ENCODE measurements at places on chromosomes 7 and 10. TPM values are rescaled to one million over a fixed set of nuclear protein-coding genes. Genes with fewer than 3 reads are reported as not detected.

FAM170B gene
- not detected for polyA plus RNA-seq

STEAP2 gene
- polyA plus RNA-seq: 22.7 TPM

ADCY1 gene
- polyA plus RNA-seq: 3.1 TPM

DNA sequence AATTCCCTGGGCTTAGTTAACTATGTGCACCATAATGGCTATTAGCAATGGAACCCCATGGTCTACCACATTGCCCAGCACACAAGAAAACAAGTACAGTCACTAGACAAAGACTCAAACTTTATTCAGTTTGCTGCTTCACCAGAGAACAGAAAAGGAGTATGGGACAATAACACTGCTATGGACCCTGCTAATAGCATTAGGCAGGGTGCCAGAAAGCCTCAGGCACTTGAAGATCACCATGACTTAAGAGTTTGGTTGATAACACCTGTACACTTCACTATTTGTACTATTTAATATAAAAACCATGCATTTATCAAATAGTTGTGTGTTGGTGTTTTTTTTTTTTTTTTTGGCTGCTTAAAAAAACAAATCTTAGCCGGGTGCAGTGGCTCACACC is 159.6 kb downstream of the KMT2E start:
- DNase-seq: no peak

DNA sequence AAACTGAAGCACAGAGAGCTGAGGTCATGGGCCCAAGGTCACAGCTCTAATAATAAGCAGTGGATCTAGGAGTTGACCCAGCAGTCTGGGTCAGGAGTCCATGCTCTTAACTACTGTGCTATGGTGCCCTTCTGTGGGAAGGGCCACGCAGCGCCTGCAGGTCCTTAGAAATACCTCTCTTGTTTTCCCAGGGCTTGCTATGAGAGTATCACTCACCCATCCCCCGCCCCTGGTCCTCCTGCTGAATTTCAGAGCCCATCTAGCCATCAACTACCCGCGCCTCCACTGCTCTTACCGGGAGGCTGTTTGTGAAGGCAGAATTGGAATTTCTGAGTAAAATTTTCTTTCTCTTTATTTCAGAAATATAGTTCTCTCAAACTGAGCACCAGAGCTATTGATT is 27.3 kb upstream of the CRHR2 start:
- no peak for DNase-seq

DNA sequence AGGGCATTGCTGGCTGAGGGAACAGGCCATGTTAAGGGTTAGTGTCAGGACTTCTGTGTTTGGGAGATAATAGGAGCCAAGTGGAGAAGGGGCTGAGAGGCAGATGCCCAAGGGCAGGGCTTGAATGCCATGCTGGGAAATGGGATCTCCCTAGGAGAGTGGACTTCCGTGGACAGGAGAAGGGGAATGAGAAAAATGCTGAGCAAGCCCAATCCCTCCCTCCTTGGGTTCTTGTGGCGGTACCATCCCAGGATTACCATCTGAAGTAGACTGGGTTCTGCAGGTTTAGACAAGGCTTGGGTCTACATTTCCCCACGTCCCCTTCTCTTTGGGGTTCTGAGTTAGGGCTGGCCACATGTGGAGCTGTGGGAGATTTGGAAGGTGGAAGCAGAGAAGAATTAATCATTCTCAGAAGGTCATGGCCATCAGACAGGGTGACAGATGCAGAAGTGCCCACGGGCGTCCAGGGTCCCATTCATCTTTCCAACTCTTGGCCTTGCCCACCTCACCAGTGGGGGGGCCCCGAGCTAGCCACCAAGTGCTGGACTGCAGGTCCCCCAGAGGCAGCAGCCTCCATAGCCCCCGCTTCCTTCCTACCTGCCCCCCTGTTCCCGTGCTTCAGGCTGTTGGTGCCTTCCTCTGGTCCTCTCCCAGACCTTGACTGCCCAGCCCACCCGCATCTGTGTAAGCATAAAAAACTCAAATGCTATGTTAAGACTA is 354.8 kb downstream of the RPS24 start:
- DNase-seq: no peak

All from left kidney (tissue), 8 donors.